ENCODE measurements at places on chromosomes 7 and 10.

DNA sequence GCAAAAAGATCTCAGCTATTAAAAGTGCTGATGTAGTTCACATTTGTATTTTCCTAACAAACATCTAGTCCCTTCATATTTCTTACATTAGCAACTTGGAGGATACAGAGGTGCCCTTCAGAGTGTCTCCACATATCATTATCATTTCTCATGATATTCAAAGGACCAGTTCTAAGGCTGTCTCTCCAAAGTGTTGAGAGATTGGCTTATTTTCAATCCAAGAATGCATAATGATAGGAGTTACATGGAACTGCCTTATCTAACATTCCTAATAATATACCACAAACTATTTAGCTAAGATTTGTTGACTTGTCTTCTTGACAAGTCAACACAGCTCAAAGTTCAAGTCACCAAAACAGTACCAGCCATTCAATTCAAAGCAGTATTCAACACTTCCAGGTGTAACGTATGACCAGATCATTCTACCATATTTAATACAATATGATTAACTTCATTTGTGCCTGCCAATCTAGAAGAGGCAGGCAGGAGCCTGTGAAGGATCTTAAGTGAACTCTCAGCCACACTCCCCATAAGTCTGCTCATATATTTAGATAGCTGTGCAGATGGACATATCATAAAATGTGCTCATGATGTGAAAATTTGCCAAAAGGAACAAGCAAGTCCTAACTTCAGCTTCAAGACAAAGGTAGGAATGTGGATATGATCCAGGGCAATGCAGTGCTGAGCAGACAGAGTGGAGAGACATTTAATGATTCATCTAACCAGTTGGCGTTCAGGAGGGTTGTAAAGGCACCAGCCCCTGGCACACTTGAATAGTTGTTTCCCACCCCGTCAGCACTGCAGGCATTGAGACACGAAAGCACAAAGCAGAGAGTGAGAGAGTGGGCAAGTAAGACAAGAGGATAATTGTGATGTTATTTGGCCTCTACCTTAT is 108.3 kb downstream of the MTERF1 start:
- DNase-seq, result no peak

DNA sequence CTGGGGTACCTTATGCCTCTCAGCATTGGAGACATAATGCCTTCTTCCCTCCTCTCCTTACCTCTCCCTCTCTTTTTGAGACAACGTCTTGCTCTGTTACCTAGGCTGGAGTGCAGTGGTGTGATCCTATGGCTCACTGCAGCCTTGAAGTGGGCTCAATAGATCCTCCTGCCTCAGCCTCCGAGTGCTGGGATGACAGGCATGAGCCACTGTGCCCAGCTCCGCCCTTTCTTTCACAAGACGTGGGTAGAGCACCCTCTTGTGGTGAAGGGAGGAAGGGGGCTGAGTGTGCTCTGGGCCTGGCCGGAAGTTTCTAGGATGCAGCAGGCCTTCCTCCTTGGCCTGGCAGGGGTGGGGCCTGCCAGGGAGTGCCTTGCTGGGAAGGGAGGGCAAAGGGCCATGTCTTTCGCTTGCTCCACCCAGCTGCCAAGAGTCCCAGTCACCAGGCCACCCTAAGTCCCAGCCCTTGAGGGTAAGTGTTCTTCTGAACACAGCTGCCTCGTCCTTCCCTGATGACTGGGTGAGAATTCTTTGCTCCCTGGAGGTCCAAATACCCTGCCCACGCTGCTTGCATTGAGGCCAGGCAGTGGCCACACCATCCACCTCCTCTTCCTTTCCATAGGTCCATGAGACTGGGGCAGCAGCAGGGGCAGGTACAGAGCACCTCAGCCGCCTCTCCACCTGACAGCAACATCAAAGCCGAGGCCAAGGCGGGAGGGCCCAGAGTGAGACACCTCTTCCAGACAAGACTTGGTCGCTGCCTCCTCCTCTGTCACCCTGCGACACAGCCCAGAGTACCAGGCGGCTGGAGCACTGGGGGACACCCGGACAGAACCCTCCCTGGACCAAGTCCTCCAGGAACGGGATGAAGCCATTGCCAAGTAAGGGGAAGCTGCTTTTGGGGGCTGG is 3.7 kb downstream of the ABHD11 start:
- DNase-seq, result peak; percentile 82

DNA sequence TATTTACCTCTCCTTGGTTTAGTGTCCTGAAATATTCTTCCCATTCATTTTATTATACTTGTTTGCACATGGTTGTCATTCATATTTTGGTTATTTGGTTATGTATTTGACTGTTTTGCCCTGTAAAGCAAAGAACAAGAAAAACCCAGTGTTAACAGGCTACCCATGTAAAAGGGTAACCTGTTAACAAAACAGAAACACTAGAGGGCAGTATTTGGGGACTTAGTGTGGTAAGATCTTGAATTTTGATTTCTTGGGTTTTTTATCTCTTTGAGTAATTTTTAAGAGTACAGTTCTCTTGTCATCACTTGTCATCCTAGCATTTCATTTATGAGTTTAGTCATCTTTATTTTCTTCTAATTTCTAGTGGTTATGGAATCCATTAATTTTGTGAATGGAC is 51.3 kb downstream of the POLL start:
- DNase-seq, result peak; percentile 14

- no peak for DNase-seq
These were observed 30.3 kb upstream of the CALU start for GRCh38 chr7:128708824-128709223.

GRCh38 chr7:55108818-55109217 is 90.0 kb downstream of the EGFR start:
- DNase-seq, result no peak

DNA sequence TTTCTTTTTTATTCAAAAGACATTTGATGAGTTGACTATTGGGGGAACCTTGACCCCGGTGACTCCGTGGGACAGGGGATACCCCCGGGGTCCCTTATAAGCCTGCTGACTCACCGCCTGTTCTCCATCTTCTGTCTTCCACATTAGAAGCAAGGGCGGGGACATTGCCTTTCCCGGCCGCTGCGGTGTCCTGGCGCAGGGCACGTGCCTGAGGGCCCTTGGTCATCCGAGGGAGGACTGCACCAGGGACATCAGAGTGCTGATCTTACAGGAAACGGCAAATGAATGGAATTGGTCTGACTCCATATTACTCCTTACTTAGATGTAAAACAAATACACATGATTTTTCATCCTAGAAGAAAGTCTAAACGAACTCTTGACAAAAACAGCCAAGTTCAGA is 170.1 kb downstream of the CUX1 start:
- DNase-seq, result no peak

- no peak for DNase-seq
These were observed 305.0 kb downstream of the GPR37 start for GRCh38 chr7:124460555-124460954.

- DNase-seq, result no peak
These were observed 453.1 kb upstream of the MKI67 start for GRCh38 chr10:128579280-128579865.

DNA sequence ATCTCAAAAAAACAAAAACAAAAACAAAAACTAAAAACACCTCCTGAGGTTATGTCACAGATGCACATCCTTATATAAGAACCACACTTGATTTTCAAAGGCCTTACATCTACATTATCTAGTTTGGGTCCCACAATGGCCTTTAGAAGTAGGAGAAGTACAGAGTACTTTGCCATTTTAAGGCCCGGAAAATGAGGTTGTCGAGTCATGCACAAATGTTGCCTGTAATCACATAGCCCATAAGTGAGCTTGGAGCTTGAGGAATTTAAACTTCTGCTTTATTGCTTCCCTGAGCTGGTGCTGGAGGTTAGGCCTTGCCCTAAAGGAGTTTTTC is 9.7 kb upstream of the MKRN1 start:
- no peak for DNase-seq

DNA sequence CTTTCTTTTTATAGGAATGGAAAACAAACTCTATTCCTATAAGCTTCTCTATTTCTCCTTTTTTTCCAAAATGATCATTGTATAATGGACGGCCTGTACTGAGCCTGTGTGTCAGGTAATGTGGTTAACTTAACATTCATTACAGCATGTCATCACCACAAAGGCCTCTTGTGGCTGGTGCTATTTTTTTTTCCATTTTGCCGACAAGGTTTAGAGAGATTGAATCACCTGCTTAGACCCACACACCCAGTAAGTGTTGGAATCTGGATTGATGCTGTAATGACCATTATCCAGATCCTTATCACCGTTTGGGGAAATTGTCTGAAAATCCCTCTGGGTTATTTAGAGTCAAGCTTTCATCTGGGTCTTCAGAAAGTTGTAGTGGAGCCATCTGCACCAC is 18.5 kb downstream of the AKR1B15 start:
- no peak for DNase-seq

GRCh38 chr10:14665304-14665703 is 109.4 kb downstream of the FAM107B start:
- peak; percentile 66 for DNase-seq

- no peak for DNase-seq
These were observed 12.6 kb downstream of the BAZ1B start for GRCh38 chr7:73509463-73509862.

DNA sequence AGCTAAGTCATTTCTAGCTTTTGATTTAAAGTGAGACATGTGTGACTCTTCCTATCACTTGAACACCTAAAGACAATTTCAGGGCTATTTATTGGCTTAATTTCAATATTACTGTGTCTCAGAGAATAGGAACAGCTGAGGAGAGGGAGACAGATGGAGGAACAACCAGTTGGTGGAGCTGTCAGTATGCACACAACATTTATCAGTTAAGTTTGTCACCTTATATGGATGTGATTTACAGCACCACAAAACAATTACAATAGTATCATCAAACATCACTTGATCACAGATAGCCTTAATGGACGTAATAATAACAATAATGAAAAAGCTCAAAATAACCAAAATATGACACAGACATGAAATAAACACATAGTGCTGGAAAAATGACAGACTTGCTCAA is 129.6 kb downstream of the NPSR1 start:
- DNase-seq, result no peak

GRCh38 chr10:130807721-130808120 is 503.8 kb downstream of the TCERG1L start:
- no peak for DNase-seq

- DNase-seq, result no peak
These were observed 683 bp downstream of the INSIG1 start for GRCh38 chr7:155298288-155298833.

DNA sequence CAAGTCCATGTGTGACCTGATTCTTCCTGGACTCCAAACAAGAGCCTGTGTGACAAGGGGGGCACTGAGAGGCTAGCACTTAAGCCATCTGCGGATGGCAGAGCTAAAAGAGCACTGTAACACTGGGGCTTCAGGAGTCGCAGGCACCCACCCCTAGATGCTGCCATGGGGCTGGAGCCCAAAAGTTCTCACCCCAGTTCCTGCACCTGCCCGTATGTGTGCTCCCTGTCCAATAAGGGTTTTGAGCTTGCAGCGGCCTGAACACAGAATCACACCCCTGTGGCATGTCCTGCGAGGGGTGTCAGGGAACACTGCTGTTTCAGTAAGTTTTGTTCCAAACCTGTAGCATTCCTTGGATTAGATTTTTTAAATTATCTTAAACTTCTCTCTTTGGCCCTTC is 53.2 kb upstream of the GPR37 start:
- DNase-seq, result no peak

GRCh38 chr10:97407211-97407951 is 6.2 kb upstream of the RRP12 start:
- peak; percentile 51 for DNase-seq

GRCh38 chr7:127702052-127702652 is 50.2 kb downstream of the SND1 start:
- DNase-seq, result no peak

GRCh38 chr7:6579446-6579845 is 2.2 kb downstream of the ZDHHC4 start:
- DNase-seq, result no peak

GRCh38 chr10:70820976-70821750 is 5.4 kb downstream of the SGPL1 start:
- DNase-seq, result no peak

DNA sequence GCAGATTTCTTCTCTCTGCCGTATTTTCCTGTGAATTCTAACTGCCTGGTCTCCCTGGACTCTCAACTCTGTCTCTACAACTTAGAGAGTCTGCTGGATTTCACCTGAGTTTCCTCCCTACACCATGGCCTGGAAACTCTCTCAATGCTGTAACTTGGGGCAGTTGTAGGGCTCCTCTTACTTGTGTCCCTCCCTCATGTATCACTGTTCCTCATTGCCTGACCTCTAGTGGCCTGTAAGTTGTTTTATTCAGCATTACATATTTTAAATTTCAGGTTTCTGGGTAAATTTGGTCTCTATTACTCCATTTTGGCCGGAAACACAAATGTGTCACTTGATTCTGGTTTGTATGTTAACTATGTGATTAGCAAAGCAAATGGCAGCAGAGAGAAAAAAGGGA is 70.9 kb downstream of the DYNC1I1 start:
- no peak for DNase-seq

- no peak for DNase-seq
These were observed 136.9 kb downstream of the GLI3 start for GRCh38 chr7:42100156-42100508.

DNA sequence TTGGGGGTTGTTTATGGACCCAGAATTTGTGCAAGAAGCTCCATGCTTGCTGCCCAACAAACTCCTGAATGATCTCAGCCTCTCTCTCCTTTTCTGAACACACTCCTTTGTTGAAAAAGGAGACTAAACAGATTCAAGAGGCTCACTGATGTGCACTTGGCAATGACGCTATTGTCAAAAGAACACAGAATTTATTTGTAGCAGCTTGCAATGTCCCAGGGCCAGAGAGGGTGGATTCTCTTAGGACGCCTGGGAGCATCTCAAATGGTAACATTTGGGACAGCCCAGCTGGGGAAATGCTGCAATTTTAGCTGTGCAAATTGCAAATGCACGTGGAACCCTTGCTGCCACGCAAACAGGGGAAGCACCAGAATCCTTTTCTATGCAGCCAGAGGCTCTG is 79.9 kb downstream of the GPR26 start:
- no peak for DNase-seq

DNA sequence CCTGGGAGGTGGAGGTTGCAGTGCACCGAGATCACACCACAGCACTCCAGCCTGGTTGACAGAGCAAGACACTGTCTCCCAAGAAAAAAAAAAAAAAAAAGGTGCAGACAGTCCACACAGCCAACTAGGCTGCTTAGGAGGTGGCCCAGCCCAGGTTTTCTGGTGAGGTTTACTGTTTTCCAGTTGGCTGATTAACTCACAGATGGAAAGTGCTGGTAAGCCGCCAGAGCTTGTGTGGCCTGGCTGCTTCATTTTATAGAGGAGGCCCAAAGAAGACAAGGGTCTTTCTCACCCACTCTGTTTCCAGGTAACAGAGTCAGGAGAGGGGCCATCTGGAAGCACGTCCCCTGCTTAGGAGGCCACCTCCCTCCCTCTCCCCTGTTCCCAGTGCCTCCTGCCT is 6.2 kb downstream of the RHBDD2 start:
- no peak for DNase-seq

GRCh38 chr10:6002809-6003510 is 25.6 kb upstream of the IL15RA start:
- no peak for DNase-seq

- peak; percentile 74 for DNase-seq
These were observed 128.7 kb downstream of the AGMO start for GRCh38 chr7:15433151-15433550.

GRCh38 chr10:77915319-77916105 is 11.0 kb downstream of the DLG5 start:
- DNase-seq, result no peak

GRCh38 chr7:1329966-1330800 is 97.5 kb downstream of the UNCX start:
- no peak for DNase-seq

- no peak for DNase-seq
These were observed 527 bp downstream of the HOXA1 start for GRCh38 chr7:27095050-27095896.

- no peak for DNase-seq
These were observed 13.6 kb downstream of the ZNF138 start for GRCh38 chr7:64807731-64808365.

GRCh38 chr7:30238721-30239441 is 45.5 kb upstream of the ZNRF2 start:
- DNase-seq, result peak; percentile 84

Data from NCI-H1105 treated with DMSO at 0.1 percent for 48 hours (cell line).